ENCODE measurements at places on chromosomes 2 and 18.
A peak's percentile ranks its signal among the peaks of the same experiment; 100 is the strongest.

DNA sequence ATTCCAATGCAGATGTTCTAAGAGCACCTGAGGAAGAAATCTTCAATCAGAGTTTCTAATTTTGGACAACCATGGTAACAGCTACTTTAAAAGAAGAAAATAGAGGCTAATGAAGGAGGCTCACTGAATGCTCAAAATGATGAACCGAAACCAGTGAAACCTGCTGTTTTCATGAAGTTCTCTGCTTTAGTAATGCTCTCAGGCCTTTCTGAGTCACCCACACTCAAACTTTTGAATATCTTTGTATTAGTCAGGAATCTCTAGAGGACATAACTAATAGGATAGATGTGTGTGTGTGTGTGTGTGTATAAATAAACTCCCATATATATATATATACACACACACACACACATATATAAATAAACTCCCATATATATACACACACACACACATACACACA lies 76.9 kb upstream of the RIT2 start:
- no peak overlapping the region for H3K4me3 ChIP-seq
- no peaks in the 10 kb centered on the region for H3K36me3 ChIP-seq
- no peaks in the 10 kb centered on the region for H3K4me1 ChIP-seq

- H3K4me1 ChIP-seq: peaks cover 3% of the 10 kb centered on the region
- no peaks in the 10 kb centered on the region for H3K36me3 ChIP-seq
- no peak for DNase-seq
- no peak overlapping the region for H3K27ac ChIP-seq
Observed at GRCh38 chr2:65453916-65454315, 21.5 kb upstream of the SPRED2 start.

DNA sequence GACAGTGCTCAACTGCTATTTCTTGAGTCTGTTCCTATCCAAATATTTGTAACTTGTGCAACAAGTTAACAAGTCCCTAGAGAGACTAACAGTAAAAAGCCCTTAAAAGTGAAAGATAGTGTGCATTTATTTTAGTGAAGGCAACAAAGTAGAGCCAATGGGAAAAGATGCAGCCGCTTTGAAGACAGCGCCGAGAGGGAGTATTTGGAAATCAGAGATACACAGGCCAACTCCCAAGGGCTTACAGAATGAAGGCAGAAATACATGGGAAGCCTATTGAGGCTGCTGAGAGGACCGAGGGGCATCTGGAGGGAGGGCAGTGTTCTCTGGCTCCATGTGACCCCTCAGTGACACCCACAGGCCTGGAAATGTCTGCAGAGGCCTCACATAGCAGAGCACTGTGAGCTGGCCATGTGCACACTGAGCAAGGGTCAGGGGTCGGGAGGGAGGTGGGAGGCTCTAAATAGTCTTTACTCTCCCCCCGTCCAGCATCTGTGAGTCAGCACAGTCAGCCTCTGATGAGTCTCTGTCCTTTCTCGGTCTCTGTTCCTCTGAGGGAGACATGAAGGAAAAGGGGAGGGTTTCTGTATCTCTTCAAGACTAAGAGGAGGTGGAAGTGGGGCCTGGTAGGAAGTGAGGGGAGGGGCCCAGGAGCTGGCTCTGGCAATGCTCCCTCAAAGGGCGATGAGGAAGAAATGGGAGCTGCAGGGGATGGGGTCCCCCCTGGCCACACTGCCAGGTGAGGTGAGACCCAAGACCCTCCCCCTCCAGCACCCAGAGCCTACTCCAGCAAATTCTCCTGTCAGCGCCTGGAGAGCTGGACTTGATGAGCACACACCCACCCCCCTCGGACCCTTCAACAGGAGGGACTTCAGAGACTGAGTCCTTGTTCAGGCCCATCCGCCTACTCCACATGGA lies 133.6 kb downstream of the SP3 start:
- H3K36me3 ChIP-seq: no peaks in the 10 kb centered on the region
- peaks cover 11% of the 10 kb centered on the region for H3K4me1 ChIP-seq
- peak; percentile 43 for DNase-seq

DNA sequence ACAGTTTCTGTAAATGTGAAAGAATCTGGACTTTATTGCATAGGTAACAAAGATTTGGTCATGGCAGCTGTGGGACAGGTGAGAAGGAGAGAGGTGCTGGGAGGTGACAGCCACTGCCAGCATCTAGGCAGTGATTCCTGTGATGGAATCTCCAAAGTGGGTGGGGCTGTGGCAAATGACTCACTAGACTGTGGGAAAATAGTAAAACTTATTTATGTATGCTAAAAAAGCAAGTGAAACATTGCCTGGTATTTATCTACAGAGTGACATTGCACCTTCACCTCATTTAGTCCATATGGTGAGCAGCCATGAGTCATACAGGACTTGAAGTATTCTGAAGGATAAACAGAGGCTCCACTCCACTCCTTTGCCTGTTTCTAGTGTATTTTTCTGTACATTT lies 145.3 kb upstream of the MEX3C start:
- no peak overlapping the region for H3K4me3 ChIP-seq
- H3K4me1 ChIP-seq: no peaks in the 10 kb centered on the region
- no peaks in the 10 kb centered on the region for H3K36me3 ChIP-seq
- H3K27ac ChIP-seq: no peak overlapping the region
- no peaks in the 10 kb centered on the region for H3K27me3 ChIP-seq
- peak; percentile 2 for DNase-seq

DNA sequence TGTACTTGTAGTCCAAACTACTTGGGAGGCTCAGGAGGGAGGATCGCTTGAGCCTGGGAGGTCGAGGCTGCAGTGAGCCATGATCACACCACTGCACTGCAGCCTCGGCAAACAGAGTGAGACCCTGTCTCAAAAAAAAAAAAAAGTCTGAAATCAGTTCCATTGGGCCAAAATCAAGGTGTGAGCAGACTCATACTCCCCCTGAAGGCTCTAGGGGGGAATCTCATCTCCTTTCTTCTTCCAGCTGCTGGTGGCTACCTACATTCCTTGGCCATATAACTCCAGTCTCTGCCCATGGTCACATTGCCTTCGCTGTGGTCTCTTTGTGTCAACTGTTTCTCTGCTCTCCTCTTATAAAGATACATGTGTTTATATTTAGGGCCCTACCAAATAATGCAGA lies 234.0 kb downstream of the LRRTM1 start:
- H3K36me3 ChIP-seq: no peaks in the 10 kb centered on the region
- DNase-seq: no peak
- H3K4me3 ChIP-seq: no peak overlapping the region
- no peak overlapping the region for H3K27ac ChIP-seq

GRCh38 chr2:128412181-128412871 lies 93.7 kb upstream of the HS6ST1 start:
- H3K4me3 ChIP-seq: no peak overlapping the region
- DNase-seq: no peak
- no peak overlapping the region for H3K27ac ChIP-seq
- H3K36me3 ChIP-seq: no peaks in the 10 kb centered on the region
- peaks cover 11% of the 10 kb centered on the region for H3K4me1 ChIP-seq
- no peaks in the 10 kb centered on the region for H3K27me3 ChIP-seq

DNA sequence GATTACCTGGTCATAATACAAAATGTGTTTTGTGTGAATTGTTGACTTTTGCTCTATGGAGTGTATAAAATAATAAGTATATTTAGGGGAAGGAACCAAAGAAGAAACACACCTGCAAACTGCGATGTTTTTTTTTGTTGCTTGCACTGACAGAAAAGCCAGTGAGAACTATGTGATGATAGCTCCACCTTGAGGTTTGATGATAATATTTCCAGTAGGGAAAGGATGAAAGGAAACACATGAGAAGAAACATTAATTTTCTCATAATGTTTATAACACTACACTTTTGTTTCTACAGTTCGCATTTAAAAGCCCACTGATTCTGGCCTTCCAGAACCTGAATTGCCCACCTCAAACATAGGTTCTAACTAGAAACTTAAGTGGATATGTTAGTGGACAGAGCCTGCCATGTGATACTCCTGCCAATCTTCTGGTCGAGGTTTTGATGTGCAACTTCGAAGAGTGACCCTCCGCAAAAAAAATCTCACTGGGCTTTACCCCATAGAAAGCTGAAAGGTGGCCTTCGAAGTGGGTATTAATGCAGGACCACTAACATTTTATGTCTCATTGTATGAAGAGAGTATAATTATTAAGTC lies 476.4 kb upstream of the SPHKAP start:
- H3K36me3 ChIP-seq: no peaks in the 10 kb centered on the region
- H3K27ac ChIP-seq: no peak overlapping the region
- no peaks in the 10 kb centered on the region for H3K27me3 ChIP-seq
- H3K4me1 ChIP-seq: peaks cover 2% of the 10 kb centered on the region
- no peak overlapping the region for H3K4me3 ChIP-seq
- peak; percentile 29 for DNase-seq

- no peak for DNase-seq
- H3K27ac ChIP-seq: no peak overlapping the region
- H3K27me3 ChIP-seq: no peaks in the 10 kb centered on the region
- H3K4me1 ChIP-seq: no peaks in the 10 kb centered on the region
- no peak overlapping the region for H3K4me3 ChIP-seq
Observed at GRCh38 chr18:61752973-61753372, 139.8 kb downstream of the RNF152 start.

GRCh38 chr2:3647246-3647645 lies 10.8 kb upstream of the ALLC start:
- peaks cover 4% of the 10 kb centered on the region for H3K4me1 ChIP-seq
- no peak overlapping the region for H3K27ac ChIP-seq
- DNase-seq: no peak
- no peaks in the 10 kb centered on the region for H3K36me3 ChIP-seq
- H3K27me3 ChIP-seq: no peaks in the 10 kb centered on the region

DNA sequence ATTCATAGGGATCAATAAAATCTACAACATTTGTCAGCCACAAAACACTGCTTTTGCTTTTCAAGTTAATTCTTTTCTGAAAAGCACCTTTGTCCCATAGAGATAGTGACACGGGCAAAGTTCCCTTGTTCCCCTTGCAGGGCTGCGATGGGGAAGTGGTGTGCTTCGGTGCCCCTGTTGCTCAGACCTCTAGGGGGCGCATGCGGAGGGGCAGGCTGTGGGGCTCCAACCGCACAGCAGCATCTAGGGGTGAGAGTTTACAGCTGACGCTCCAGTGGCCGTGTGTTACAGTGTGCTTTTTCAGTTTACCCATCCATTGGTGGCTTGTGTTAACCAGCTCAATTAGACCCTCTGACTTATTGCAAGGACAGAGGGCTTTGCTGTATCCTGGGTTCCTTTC lies 1432.2 kb upstream of the ACVR2A start:
- H3K27ac ChIP-seq: no peak overlapping the region
- H3K36me3 ChIP-seq: no peaks in the 10 kb centered on the region
- no peaks in the 10 kb centered on the region for H3K4me1 ChIP-seq
- H3K27me3 ChIP-seq: no peaks in the 10 kb centered on the region
- H3K4me3 ChIP-seq: no peak overlapping the region

- H3K4me1 ChIP-seq: peaks cover 3% of the 10 kb centered on the region
- H3K27ac ChIP-seq: no peak overlapping the region
- H3K27me3 ChIP-seq: no peaks in the 10 kb centered on the region
Observed at GRCh38 chr2:3171564-3172264, 205.9 kb downstream of the EIPR1 start.

GRCh38 chr2:108594132-108594981 lies 60.1 kb downstream of the LIMS1 start:
- peak overlapping the region; percentile 57 for H3K27ac ChIP-seq
- H3K4me1 ChIP-seq: peaks cover 23% of the 10 kb centered on the region
- H3K27me3 ChIP-seq: no peaks in the 10 kb centered on the region
- H3K36me3 ChIP-seq: no peaks in the 10 kb centered on the region
- H3K4me3 ChIP-seq: no peak overlapping the region

GRCh38 chr18:67001052-67001451 lies 397.2 kb upstream of the CDH19 start:
- H3K36me3 ChIP-seq: no peaks in the 10 kb centered on the region
- no peaks in the 10 kb centered on the region for H3K4me1 ChIP-seq
- H3K27me3 ChIP-seq: no peaks in the 10 kb centered on the region
- no peak overlapping the region for H3K4me3 ChIP-seq

- H3K27me3 ChIP-seq: no peaks in the 10 kb centered on the region
- no peaks in the 10 kb centered on the region for H3K36me3 ChIP-seq
Observed at GRCh38 chr2:31828891-31829290, 181.9 kb downstream of the MEMO1 start.

- no peak for DNase-seq
- no peaks in the 10 kb centered on the region for H3K27me3 ChIP-seq
Observed at GRCh38 chr2:12949406-12949805, 232.7 kb downstream of the TRIB2 start.

DNA sequence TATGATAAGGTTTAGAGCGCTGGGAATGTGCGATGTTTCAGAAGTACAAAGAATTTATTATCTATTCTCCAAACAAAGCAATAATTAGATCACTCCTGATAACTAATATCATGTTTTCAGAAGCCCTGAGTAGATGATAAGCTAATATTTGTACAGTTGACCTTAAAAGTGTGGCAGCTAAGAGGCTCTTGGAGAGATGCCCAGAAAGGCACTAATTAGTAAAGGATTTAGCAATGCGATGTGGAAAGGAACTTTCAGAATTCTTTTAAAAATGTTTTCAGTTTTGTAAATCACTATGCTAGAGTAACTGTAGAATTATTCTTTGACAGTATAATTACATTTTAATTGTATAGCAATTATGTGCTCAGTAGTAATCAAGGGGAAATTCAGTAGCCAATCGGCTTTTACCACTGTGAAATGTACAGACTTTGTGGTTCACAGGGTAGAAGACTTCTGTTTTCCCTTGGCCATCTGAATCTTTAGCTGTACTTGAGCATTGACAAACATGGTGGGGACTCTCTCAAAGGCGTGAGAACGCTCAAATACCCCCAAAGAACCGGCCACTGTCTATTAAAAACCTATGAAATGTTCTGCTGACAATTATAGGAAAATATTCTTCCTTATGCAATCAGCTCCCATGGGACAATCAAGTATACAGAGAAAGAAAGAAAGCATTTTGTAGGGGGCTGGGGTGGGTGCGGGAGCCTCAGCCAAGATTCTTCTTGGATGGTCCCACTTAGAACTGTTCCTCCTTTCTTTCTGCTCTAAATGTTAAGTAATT lies 262.8 kb upstream of the AGAP1 start:
- H3K4me1 ChIP-seq: peaks cover 5% of the 10 kb centered on the region
- no peak overlapping the region for H3K4me3 ChIP-seq
- H3K36me3 ChIP-seq: no peaks in the 10 kb centered on the region
- no peaks in the 10 kb centered on the region for H3K27me3 ChIP-seq
- H3K27ac ChIP-seq: peak overlapping the region; percentile 9

DNA sequence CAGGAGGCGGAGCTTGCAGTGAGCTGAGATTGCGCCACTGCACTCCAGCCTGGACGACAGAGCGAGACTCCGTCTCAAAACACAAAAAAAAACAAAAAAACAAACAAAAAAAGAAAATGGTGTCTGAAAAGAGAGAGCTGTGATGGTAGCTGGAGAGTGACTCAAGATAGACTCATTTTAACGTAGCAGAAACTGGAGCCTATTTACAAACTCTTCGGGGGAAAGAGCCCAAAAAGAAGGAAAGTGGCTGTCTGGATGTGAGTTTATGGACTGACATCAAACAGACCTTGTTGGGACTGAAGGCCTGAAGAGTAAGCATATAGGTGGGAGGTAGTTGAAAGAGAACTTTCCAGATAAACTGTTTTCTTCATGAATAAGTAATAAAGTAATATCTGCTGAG lies 51.8 kb downstream of the LIMS1 start:
- no peak overlapping the region for H3K4me3 ChIP-seq
- no peaks in the 10 kb centered on the region for H3K27me3 ChIP-seq
- H3K4me1 ChIP-seq: peaks cover 17% of the 10 kb centered on the region
- DNase-seq: no peak
- H3K36me3 ChIP-seq: no peaks in the 10 kb centered on the region
